ENCODE measurements at places on chromosomes 4 and X.

DNA sequence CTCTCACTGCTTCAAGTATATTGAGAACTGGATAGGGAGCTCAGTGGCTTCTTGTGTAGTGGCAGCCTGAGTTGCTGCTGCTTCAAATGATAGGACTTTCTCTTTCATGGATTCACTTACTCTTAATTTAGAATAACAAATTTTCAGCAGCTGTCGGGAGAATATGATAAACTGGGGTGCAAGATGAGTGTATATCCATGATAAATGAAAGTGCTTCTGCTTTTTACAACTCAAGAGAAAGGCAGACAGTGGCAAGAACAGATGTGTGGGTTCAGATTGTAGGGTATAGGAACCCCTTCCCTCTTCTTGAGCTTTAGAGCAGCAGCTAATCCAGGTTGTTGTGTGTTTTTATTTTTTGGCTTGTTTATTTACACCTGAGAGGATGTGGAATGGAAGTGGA is 1.0 kb downstream of the SH3BGRL start:
- DNase-seq, result no peak

- no peak for DNase-seq
These were observed 310.2 kb downstream of the FBXW7 start for GRCh38 chr4:152225680-152226079.

- no peak for DNase-seq
These were observed 19.4 kb upstream of the AFAP1 start for GRCh38 chr4:7959078-7959477.

- DNase-seq, result no peak
These were observed 2.4 kb upstream of the WDFY3 start for GRCh38 chr4:84968925-84969324.

DNA sequence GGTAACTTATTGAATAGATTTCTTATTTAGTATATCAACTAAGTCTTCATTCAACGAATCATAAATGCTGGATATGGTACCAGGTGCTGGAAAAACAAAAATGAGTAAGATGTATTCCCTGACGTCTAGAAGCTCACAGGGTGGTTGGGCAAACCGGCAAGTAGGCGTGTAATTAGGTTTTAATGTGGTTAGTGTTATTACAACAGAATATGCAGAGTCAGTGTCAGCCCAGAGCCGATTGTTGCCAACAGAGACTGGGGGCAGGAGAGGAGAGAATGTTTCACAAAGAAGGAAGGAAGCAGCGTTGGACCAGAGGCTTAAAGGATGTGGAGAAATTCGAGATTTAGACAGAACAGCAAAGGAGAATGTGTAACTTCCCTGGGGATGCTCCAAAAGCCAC is 111.7 kb downstream of the TENM3 start:
- DNase-seq, result no peak

DNA sequence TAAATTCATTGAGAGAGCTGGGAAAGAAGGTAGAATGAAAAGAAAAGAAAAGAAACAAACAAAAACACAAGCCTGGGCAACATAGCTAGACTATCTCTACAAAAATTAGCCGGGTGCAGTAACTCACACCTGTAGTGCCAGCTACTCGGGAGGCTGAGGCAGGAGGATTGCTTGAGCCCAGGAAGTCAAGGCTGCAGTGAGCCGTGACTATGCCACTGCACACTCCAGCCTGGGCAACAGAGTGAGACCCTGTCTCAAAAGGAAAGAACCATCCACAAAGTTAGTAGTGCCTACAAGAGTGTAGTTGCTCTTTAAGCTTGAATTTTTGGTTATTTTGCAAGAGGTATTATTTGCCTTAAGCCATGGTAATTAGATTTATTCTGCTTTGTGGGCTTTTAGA is 157.7 kb downstream of the CBR4 start:
- DNase-seq, result no peak

DNA sequence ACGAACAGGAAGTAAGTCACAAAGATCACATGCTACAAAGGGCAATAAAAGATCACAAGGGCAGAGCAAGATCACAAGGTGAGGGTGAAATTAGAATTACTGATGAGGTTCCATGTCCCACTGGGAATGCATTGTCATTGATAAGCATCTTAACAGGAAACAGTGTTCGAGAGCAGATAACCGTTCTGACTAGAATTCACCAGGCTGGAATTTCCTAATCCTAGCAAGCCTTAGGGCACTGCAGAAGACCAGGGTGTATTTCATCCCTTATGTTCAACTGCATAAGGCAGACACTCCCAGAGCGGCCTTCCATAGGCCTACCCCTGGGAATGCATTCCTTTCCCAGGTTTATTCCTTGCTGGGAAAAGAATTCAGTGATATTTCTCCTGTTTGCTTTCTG is 980.6 kb upstream of the LCORL start:
- DNase-seq, result no peak

DNA sequence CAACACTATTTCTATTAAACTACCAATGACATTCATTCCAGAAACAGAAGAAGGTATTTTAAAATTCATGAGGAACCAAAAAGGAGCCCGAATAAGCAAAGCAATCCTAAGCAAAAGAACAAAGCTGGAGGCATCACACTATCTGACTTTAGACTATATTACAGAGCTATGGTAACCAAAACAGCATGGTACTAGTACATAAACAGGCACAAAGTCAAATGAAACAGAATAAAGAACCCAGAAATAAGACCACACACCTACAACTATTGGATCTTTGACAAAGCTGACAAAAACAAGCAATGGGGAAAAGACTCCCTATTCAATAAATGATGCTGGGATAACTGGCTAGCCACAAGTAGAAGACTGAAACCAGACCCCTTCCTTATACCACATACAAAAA is 122.3 kb downstream of the ITIH6 start:
- DNase-seq, result no peak

Data from AG09319 (cell line).